IMR-90 (cell line): ENCODE measurements at places on chromosomes 7 and 10.
A peak's percentile ranks its signal among the peaks of the same experiment; 100 is the strongest.

- H3K4me3 ChIP-seq, result no peak overlapping the region
- no peak for DNase-seq
- H3K36me3 ChIP-seq, result no peaks in the 10 kb centered on the region
Observed at GRCh38 chr10:128537834-128538330, 411.7 kb upstream of the MKI67 start.

DNA sequence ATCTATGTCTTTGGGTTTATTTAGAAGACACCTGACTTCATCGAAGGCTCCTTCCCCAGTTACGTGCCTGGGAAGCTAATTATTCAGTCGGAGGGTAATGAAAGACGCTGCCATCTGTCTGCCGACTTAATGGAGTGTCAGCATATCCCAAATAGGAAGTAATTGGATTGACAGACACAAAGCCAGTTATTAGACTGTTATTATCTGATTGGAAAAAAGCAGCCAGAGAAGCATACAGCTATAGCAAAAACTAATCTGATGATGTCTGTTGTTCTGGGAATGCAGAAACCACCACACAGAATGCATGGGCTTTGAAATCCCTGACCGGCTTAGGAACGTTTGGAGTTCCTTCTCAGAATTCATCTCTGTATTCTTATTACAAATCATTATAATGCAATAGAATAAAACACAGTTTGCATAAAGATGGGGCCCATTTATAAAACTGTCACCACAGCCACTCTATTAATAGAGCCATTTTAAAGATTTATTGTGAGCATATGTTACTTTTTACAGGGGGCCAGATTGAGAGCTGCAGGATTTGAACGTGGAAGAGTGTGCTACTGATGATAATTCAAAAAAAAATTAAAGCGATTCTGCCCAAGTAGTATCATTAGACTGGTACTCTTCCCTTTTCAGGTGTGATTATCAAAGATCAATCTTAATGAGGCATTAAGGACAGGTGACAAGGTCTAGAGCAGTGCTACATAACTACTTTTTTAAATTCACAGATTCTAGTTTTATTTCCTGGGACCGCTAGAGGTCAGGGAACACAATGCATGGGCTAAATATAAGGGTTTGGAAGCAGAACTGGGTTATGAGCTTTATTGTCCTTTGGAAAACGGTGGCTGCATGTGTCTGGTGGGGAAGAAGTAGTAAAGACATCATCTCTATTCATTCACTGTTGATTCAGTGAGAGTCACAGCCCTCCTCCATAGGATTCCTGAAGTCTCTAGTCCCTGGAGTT is 330.1 kb upstream of the LRGUK start:
- H3K4me1 ChIP-seq, result peaks cover 5% of the 10 kb centered on the region; the same call in 1 of the 2 replicates
- no peaks in the 10 kb centered on the region for H3K36me3 ChIP-seq
- no peak for DNase-seq
- H3K4me3 ChIP-seq, result no peak overlapping the region
- peak overlapping the region; percentile 41; the same call in 1 of the 2 replicates for H3K27ac ChIP-seq

- no peak for DNase-seq
- no peaks in the 10 kb centered on the region for H3K36me3 ChIP-seq
- no peak overlapping the region for H3K4me3 ChIP-seq
- H3K27me3 ChIP-seq, result no peaks in the 10 kb centered on the region
- H3K4me1 ChIP-seq, result peaks cover 10% of the 10 kb centered on the region
- H3K27ac ChIP-seq, result no peak overlapping the region
Observed at GRCh38 chr10:114682121-114682520, 24.0 kb upstream of the ABLIM1 start.

- H3K36me3 ChIP-seq, result 0 out of 2 replicates have a peak, but pooled peaks cover 1% of the 10 kb centered on the region
- DNase-seq, result no peak
- no peaks in the 10 kb centered on the region for H3K27me3 ChIP-seq
- no peak overlapping the region for H3K27ac ChIP-seq
- no peaks in the 10 kb centered on the region for H3K4me1 ChIP-seq
- no peak overlapping the region for H3K4me3 ChIP-seq
Observed at GRCh38 chr7:139893999-139894398, 64.9 kb downstream of the TBXAS1 start.

DNA sequence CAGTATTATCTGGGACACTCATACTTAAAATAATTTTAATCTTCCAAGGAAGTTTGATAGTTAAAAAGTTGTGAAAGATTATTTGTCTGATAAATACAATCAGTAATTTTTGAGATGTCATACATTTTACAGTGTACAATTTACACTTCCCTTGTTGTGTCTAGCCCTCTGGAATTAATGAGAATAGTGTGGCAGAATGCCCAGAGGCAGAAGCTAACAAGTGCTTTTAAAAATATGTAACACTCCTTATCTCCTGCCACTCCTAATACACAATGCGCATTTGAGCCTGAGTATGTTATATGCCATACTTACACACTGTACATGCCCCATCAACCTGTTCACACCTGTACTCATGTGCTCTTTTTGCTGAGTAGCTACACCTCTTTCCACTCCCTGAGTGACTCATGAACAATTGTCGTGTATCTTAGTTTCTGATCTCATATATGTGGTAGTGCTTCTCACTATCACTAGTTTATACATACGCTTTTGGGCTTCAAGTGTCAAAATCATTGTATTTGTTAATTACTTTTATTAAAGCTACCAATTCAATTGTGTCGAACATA is 106.9 kb upstream of the GNAI1 start:
- no peaks in the 10 kb centered on the region for H3K36me3 ChIP-seq
- no peak overlapping the region for H3K4me3 ChIP-seq
- no peaks in the 10 kb centered on the region for H3K4me1 ChIP-seq
- no peak for DNase-seq
- H3K27me3 ChIP-seq, result no peaks in the 10 kb centered on the region

- no peaks in the 10 kb centered on the region for H3K27me3 ChIP-seq
- H3K27ac ChIP-seq, result no peak overlapping the region
- DNase-seq, result peak; percentile 45
- H3K36me3 ChIP-seq, result peaks cover 3% of the 10 kb centered on the region; the same call in 1 of the 2 replicates
- peaks cover 11% of the 10 kb centered on the region for H3K4me1 ChIP-seq
- H3K4me3 ChIP-seq, result no peak overlapping the region
Observed at GRCh38 chr10:73113551-73113950, 3.3 kb downstream of the NUDT13 start.

DNA sequence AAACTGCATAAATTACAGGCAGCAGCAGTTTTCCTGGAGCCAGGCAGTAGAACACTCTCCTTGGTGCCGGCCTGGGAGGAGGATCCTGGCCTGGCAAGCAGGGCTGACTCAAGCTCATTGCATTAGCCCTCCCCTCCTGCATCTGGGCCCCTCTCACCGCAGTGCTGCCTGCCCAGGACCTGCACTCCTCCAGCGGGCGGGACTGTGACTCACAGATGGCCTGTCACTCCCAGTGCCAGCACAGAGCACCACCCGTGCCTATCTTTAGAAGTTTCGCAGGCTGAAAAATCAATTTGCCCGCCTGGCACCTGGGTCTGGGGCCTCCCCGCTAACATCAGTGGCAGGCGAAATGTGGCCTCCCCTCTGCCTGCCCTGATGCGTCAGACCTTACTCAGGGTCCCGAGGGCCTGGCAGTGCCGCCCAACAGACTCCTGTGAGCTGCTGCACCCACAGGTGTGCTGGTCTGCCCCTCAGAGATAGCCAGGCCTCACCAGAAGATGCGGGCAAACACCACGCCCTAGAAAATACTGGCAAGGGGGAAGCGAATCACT is 123.8 kb downstream of the KCNMA1 start:
- H3K4me3 ChIP-seq, result no peak overlapping the region
- no peaks in the 10 kb centered on the region for H3K36me3 ChIP-seq
- H3K4me1 ChIP-seq, result peaks cover 22% of the 10 kb centered on the region
- no peak overlapping the region for H3K27ac ChIP-seq
- DNase-seq, result peak; percentile 91

GRCh38 chr7:115844857-115845256 is 185.7 kb downstream of the TFEC start:
- no peaks in the 10 kb centered on the region for H3K27me3 ChIP-seq
- no peaks in the 10 kb centered on the region for H3K36me3 ChIP-seq
- no peak overlapping the region for H3K27ac ChIP-seq
- no peaks in the 10 kb centered on the region for H3K4me1 ChIP-seq

DNA sequence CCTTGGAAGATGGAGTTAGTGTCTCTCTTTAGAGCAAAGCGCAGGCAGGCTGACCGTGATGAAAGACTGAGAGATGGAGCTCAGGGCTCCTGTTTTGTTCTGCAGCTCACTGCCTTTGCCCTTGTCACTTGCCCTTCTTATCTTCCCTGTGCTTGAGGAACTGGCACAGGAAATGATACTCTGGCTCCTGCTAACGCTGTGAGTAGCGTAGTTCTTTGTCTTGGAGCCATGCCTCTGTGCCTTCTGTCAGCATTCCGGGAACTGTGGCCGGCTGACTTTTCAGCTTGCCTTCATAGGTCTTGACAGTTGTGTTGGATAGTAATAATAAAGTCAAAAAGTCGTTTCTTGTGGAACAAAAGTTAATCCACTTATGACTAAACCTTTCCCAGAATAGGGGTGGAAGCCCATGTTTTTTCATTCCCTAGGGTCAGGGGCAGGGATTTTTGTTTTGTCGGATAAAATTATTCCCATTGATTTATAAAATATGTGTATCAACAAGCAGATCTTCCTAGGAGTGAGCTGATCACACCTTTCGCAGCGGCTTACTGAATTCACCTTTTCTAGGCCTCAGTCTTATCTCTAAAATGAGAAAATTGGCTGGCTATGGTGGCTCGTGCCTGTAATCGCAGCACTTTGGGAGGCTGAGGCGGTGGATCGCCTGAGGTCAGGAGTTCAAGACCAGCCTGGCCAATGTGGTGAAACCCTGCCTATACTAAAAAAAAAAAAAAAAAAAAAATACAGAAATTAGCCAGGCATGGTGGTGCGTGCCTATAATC is 16.6 kb upstream of the TMEM236 start:
- no peak overlapping the region for H3K4me3 ChIP-seq
- H3K27ac ChIP-seq, result no peak overlapping the region
- no peaks in the 10 kb centered on the region for H3K36me3 ChIP-seq
- H3K4me1 ChIP-seq, result no peaks in the 10 kb centered on the region
- DNase-seq, result no peak

- DNase-seq, result no peak
- H3K4me1 ChIP-seq, result peaks cover 14% of the 10 kb centered on the region
- H3K36me3 ChIP-seq, result no peaks in the 10 kb centered on the region
- H3K4me3 ChIP-seq, result no peak overlapping the region
Observed at GRCh38 chr7:41869997-41870396, 167.1 kb upstream of the INHBA start.

- DNase-seq, result no peak
- no peaks in the 10 kb centered on the region for H3K36me3 ChIP-seq
- H3K27me3 ChIP-seq, result no peaks in the 10 kb centered on the region
- H3K27ac ChIP-seq, result no peak overlapping the region
- no peaks in the 10 kb centered on the region for H3K4me1 ChIP-seq
Observed at GRCh38 chr7:152514771-152515105, 78.9 kb upstream of the KMT2C start.

DNA sequence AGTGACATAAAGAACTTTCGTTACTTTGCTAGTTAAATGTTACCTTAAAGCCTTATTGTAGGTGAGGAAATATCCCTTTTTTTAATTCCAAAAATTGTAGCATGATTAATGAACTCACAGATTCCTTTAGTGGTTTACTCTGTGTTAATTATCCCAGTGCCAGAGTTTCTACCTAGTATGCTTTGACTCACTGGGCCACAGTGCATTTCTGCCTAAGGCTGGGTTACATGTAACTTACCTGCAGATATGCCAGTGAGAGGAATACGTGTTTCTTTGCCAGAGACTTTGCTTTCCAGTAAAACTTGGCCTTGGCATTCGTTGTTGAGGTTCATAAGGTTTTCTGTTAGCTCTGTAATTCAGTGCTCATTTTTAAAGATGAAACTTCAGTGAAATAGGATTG is 380.8 kb upstream of the LRGUK start:
- H3K27me3 ChIP-seq, result no peaks in the 10 kb centered on the region
- H3K27ac ChIP-seq, result no peak overlapping the region
- DNase-seq, result no peak
- H3K36me3 ChIP-seq, result no peaks in the 10 kb centered on the region

- no peak overlapping the region for H3K4me3 ChIP-seq
- no peak overlapping the region for H3K27ac ChIP-seq
- peaks cover 2% of the 10 kb centered on the region; the same call in 1 of the 2 replicates for H3K4me1 ChIP-seq
- no peaks in the 10 kb centered on the region for H3K27me3 ChIP-seq
- no peak for DNase-seq
Observed at GRCh38 chr10:89646889-89647657, 2.0 kb upstream of the PANK1 start.

DNA sequence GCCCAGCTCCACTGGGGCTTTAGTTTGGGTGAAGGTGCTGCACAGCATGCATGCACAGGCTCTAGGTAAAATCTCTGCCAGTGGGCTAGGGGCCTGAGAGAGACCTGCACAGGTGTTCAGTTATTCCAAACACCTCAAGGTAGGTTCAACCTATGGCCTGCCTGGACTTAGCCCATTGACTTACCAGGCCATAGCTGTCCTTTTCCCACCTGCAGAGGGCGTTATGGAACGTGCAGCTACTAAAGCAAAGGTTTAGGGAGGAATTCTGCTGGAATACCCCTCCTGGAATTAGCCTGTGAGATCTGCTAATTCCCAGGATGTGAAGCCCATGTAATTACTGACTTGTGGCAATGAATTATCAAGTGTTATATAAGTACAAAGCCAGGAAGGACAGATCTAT is 3.6 kb downstream of the VWC2 start:
- no peak for DNase-seq
- H3K27ac ChIP-seq, result no peak overlapping the region
- H3K27me3 ChIP-seq, result peaks cover 5% of the 10 kb centered on the region; the same call in 1 of the 2 replicates
- no peak overlapping the region for H3K4me3 ChIP-seq
- H3K4me1 ChIP-seq, result no peaks in the 10 kb centered on the region
- no peaks in the 10 kb centered on the region for H3K36me3 ChIP-seq

- DNase-seq, result no peak
- H3K4me3 ChIP-seq, result no peak overlapping the region
- no peaks in the 10 kb centered on the region for H3K4me1 ChIP-seq
- no peaks in the 10 kb centered on the region for H3K27me3 ChIP-seq
- no peak overlapping the region for H3K27ac ChIP-seq
- H3K36me3 ChIP-seq, result no peaks in the 10 kb centered on the region
Observed at GRCh38 chr7:20019757-20020432, 197.3 kb downstream of the MACC1 start.

GRCh38 chr10:21885940-21886339 is 117.6 kb downstream of the DNAJC1 start:
- H3K36me3 ChIP-seq, result no peaks in the 10 kb centered on the region
- no peaks in the 10 kb centered on the region for H3K4me1 ChIP-seq
- no peak overlapping the region for H3K4me3 ChIP-seq
- H3K27me3 ChIP-seq, result no peaks in the 10 kb centered on the region

GRCh38 chr10:124011464-124011863 is 81.9 kb downstream of the CHST15 start:
- H3K4me1 ChIP-seq, result no peaks in the 10 kb centered on the region
- no peak for DNase-seq
- no peak overlapping the region for H3K27ac ChIP-seq
- no peak overlapping the region for H3K4me3 ChIP-seq
- no peaks in the 10 kb centered on the region for H3K27me3 ChIP-seq
- H3K36me3 ChIP-seq, result no peaks in the 10 kb centered on the region

- no peak for DNase-seq
- H3K27ac ChIP-seq, result no peak overlapping the region
- H3K4me1 ChIP-seq, result no peaks in the 10 kb centered on the region
- no peak overlapping the region for H3K4me3 ChIP-seq
- no peaks in the 10 kb centered on the region for H3K36me3 ChIP-seq
Observed at GRCh38 chr7:31061185-31061584, 9.1 kb downstream of the ADCYAP1R1 start.
